ENCODE measurements at places on chromosomes 5 and 9. TPM values are rescaled to one million over a fixed set of nuclear protein-coding genes. Genes with fewer than 3 reads are reported as not detected.

GRCh38 chr5:3602785-3603502, 7.3 kb downstream of the IRX1 start:
- DNase-seq: peak; percentile 67

GRCh38 chr5:66718374-66719002, 122.3 kb downstream of the MAST4 start:
- no peak for DNase-seq

GRCh38 chr9:86298873-86299272, 16.5 kb upstream of the ISCA1 start:
- no peak for DNase-seq

DNA sequence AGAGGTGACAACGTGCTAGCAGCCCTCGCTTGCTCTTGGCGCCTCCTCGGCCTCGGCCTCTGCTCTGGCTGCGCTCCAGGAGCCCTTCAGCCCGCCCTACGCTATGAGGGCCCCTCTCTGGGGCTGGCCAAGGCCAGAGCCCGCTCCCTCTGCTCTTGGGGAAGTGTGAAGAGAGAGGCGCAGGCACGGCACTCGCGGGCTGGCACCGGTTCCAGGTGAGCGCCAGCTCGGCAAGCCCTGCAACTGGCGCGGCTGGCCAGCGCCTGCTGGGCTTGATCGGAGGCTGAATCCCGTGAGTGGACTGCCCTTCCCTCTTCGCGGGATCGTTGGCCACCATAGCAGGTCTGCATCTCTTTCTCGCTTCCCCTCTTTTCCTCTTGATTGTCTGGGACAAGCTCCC, 298.0 kb upstream of the PTPRD start:
- DNase-seq: no peak

DNA sequence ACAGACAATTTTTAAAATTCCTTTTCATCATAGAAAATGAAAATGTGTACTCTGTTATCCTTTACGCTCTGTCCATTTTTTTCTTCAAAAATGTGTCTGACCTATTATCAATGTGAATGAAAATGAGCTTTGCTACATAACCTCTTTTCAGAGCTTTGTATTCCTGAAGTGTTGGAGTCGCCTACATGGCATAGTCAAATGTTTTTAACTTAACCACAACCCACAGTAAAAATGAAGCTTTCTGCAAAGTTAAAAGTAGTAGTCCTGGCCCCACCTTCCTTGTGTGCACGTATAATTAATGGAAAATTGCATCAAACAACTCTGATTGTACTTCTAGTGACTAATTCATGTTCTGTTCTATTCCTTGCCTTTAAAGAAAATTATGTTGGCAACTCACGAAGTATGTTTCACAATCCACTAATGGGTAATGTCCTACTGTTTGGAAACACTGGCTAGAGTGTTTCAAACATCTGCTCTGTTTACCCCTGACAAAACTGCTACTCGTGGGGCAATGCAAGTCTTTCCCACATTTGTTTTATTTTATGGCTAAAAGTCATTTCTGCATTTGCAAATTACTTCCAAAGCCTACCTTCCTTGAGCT, 18.6 kb upstream of the PSAT1 start:
- DNase-seq: no peak

GRCh38 chr5:124522992-124523391, 223.4 kb downstream of the ZNF608 start:
- no peak for DNase-seq

- no peak for DNase-seq
These were observed 13.8 kb downstream of the URM1 start for GRCh38 chr9:128384801-128385495.

The TMEM267 gene
- total RNA-seq: 12.4 TPM

The FOXD4L6 gene
- total RNA-seq: not detected

The UGT3A2 gene
- not detected for total RNA-seq

The PCDHAC2 gene
- 1.1 TPM for total RNA-seq

The LTC4S gene
- total RNA-seq: 24.3 TPM
